ENCODE measurements at places on chromosomes 13 and 19.

GRCh38 chr19:53545271-53546065, 7.5 kb downstream of the ZNF331 start:
- peak; percentile 85 for DNase-seq

DNA sequence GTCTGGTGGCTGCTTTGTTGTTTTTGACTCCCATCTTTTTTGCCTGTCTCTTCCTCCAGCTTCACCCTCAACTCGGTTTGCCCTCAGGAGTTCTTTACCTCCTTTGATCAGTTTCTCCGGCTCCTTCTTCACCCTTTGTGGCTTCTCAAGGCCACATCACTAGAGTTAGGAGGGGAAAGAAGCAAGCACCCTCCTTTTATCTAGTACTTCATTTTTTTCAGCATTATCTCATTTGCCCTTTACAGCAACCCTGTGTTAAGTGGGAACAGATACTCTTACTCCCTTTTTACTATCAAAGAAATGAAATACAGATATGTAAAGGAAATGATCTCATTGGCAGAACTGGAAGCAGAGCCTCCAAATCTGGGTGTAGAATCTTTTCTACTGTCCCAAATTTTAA, 26.9 kb downstream of the RAP2A start:
- DNase-seq, result no peak

DNA sequence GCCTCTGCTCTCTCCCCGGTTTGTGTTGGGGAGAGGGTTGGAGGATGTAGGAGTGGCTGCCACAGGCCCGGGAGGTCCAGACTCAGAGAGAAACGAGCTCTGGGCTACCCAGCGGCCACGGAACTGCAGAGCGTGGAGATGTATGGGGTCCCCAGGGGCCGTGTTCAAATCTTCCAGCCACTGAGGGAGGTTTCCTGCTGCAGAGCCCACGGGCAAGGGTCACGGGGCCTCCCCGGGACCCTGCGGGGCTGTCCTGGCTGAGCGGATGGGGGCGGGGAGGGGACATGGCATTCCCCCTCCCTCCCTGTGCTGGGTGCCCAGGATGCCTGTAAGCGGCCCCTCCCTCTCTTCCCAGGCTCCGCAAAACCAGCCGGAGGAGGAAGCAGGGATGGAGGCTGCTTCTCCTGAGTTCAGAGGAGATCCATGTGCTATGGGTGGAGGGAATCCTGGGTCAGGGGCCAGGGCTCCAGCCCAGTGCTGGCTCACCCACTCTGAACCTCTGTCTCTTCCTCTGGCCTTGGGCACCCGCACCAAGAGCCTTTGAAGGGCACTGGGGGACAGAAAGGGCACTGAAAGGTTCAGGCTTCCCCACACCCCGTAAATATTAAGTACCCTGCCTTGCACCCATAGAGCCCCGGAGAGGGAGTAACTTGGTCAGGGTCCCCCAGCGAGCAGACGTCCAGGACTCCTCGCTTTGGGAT, 22.6 kb downstream of the SMIM24 start:
- DNase-seq, result no peak

- no peak for DNase-seq
Measured at GRCh38 chr13:83710133-83710515, 172.2 kb downstream of the SLITRK1 start.

DNA sequence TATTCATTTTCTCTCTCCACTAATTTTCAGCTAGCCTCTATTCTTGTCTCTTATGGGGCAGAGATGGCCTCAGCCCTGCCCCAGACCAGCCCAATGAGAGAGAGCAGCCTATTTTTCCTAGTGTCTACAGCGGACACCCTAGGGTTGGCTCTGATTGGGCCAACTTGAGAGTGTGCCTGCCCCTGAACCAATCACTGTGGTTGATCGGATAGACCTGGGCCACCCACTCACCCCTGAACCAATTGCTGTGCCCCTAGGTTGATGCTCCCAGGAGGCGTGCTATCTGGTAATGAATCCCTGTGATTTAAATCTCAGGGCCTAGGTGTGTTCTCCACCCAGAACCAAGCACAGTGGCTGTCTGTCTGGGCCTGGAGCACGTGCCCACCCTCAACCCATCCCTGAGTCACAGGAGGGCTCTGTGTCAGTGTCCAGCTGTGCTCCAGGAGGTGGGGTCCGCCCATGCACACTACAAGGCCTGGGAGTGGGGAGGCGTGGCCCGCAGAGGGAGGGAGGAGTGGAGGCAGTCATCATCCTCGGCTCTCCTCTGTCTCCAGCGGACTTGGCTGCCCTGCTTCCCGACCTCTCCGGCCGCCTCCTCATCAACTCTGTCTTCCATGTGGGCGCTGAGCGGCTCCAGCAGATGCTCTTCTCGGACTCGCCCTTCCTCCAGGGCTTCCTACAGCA, 14.9 kb upstream of the SCN1B start:
- DNase-seq, result no peak

- no peak for DNase-seq
Measured at GRCh38 chr19:1455002-1455335, 5.0 kb downstream of the APC2 start.

Data from HS-5 (cell line).